ENCODE measurements at places on chromosomes 7 and 10.
A peak's percentile ranks its signal among the peaks of the same experiment; 100 is the strongest.

- DNase-seq: no peak
Observed at GRCh38 chr7:72336632-72337389, 75.3 kb downstream of the CALN1 start.

- DNase-seq: no peak
Observed at GRCh38 chr7:103924184-103924583, 65.3 kb downstream of the RELN start.

DNA sequence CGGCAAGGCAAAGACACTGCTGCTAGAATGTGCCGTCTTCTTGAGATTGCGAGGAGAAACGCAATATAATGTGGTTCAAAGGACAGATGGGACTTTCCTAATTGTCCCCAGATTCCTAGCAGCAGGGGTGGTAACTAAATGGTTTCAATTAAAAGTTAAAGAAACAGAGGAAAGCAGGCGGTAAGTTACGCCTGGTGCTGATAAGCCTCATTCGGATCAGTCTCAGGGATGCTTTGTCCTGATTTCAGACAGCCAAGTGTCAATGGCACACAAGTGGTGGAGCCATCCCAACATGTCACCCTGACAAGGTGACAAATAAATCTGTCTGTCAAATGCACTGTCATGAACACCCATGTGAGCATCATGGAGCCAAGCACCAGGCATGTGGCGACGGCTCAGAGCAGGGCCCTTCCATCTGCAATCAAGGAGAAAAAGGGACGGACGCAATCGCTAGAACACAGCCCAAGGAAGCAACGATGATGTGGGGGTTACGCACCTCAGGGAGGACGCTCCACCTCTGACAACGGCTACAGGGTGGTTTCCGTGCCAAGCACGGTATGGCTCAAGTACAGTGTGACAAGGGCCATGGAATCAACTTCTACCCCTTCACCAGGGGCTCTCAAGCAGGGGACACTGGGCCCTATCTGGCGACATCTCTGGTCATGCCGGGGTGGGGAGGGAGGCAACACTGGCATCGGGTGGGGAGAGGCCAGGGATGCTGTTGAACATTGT lies 66.2 kb downstream of the CTBP2 start:
- DNase-seq: no peak

GRCh38 chr7:155506854-155507337 lies 39.5 kb downstream of the CNPY1 start:
- peak; percentile 13 for DNase-seq

DNA sequence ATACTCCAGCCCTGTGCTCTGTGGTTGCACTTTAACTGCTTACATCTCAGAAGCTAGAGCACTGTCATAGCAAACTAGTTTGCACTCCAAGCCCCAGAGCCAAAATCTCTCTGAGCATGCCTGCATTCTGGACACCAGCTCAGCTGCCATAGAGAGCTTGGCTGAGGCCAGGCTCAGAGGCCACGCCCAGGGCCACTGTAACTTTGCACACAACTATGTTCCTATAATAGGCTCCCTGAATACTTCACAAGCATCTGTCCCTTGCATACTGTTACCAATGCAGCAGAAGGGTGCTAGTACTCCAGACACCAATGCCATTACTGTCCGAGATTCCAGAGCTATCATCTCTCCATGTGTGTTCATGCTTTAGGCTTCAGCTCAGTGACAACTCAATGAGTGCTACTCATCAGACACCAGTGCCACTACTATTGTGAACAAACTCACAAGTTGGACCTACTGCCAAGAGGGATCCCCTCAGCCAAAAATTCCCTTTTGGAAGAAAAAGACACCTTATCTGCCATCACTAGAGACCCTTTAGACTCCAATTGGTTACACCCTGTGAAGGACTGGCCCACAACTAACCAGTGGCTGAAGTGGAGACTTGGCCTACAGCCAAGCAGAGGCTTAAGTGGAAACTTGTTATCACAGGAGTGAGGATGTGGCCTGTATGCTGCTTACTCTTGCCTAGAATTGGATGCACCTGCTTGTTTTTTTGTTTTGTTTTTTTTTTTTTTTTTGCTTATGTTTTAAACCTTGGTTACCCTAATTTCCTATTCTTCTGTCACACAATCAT lies 211.6 kb upstream of the MAGI2 start:
- DNase-seq: no peak

GRCh38 chr7:99079104-99079503 lies 64.8 kb downstream of the SMURF1 start:
- no peak for DNase-seq

- DNase-seq: peak; percentile 13
Observed at GRCh38 chr7:141992156-141992555, 3.5 kb upstream of the MGAM start.
